ENCODE measurements at places on chromosomes 13 and 19.
A peak's percentile ranks its signal among the peaks of the same experiment; 100 is the strongest.

DNA sequence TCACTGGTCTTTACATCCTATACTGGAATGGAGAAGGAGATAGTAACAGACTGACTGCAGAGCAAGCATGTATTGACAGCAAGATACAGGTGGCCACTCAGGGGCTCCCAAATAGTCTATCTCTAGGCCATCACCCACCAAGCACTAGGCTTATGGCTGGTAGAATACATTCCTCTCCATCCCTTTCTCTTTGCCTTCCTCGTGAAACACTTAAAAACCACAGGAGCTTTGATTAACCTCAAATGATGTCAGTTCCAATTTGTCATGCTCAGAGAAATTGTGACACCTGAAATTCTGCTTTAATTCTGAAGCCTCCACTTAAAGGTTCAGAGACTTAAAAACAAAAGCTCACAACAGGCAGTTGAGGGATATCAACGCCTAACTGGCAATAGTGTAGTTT is 17.2 kb downstream of the ENOX1 start:
- no peak for DNase-seq

GRCh38 chr13:47665043-47665442 is 336.0 kb downstream of the SUCLA2 start:
- DNase-seq: no peak

DNA sequence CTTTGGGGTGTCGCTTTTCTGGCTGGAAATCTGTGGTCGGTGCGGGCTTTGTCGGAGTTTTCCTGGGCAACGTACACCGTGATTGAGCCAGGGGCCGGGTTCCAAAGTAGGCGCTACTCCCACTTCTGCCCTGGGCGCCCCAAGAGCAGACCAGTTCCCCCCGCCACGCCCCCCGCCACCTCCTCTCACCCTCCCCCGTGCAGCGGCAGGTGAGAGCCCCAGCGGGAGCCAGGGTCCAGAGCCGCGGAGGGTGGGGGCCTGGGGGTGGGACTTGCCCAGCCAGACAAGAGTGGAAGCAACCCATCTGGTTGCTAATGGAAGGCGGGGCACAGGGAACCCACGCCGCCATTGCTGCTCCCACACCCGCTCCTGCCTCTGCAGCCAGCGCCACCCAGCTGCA is 2195.9 kb downstream of the PCDH9 start:
- no peak for DNase-seq

- no peak for DNase-seq
Observed at GRCh38 chr19:1211494-1212234, 6.1 kb downstream of the STK11 start.

- DNase-seq: no peak
Observed at GRCh38 chr13:38173403-38173802, 176.2 kb upstream of the UFM1 start.

- peak; percentile 78 for DNase-seq
Observed at GRCh38 chr19:11587302-11587974, 9.8 kb upstream of the ZNF627 start.

- no peak for DNase-seq
Observed at GRCh38 chr13:86581706-86582105, 782.5 kb upstream of the SLITRK6 start.

GRCh38 chr13:21361706-21362105 is 97.4 kb downstream of the ZDHHC20 start:
- no peak for DNase-seq

GRCh38 chr13:42696191-42696590 is 85.2 kb upstream of the FAM216B start:
- DNase-seq: no peak

DNA sequence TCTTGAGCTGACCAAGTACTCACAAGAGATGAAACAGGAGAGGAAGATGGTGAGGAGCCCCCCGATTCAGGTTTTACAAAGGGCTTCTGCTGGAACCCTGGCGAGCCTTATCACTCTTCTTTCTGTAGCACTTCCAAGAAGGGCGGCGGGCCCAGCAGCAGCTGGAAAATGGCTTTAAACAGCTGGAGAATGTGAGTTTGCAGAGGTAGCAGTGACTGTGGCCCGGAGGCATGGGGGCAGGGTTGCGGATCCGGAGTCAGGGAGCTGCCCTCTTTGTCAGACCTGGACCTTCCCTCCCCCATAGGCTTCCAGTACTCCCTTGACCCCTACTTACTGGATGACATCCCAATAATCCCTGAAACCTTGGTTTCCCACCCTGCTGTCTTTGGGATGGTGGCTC is 3.6 kb downstream of the TRIP10 start:
- no peak for DNase-seq

DNA sequence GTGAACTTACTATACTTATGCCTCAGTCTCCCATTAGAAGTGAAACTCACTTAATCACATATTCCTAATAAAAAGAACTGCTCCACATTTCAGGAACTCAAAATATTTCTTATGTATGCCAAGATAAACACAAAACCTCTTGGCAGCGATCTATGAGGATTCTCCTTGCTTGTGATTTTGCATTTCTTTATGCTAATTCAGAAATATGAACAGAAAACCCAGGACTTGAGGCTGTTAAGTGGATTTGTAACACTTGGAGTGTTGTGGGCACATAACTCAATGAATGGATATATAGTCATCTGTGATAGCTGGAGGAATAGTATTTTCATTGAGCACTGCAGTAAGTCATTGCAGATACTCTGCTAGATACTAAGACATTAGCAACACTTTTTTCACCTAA is 5.6 kb upstream of the KATNAL1 start:
- no peak for DNase-seq

DNA sequence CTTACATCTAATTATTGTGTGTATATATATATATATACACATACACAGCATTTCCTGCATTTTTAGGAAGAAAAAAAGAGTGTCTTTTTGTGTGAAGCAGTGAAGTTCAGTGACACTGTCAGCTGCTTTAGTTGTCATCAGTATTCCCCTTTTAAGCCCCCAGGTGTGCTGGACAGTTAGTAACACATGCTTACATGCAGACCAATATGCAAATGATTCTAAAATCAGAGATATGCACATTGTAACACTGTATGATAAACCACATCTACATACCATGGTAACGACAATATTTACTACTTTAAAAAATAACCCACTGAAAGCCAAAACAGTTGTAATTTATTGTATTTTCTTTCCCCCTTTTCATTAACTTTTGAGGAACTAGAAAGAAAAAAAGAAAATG is 16.8 kb downstream of the LHFPL6 start:
- DNase-seq: no peak

DNA sequence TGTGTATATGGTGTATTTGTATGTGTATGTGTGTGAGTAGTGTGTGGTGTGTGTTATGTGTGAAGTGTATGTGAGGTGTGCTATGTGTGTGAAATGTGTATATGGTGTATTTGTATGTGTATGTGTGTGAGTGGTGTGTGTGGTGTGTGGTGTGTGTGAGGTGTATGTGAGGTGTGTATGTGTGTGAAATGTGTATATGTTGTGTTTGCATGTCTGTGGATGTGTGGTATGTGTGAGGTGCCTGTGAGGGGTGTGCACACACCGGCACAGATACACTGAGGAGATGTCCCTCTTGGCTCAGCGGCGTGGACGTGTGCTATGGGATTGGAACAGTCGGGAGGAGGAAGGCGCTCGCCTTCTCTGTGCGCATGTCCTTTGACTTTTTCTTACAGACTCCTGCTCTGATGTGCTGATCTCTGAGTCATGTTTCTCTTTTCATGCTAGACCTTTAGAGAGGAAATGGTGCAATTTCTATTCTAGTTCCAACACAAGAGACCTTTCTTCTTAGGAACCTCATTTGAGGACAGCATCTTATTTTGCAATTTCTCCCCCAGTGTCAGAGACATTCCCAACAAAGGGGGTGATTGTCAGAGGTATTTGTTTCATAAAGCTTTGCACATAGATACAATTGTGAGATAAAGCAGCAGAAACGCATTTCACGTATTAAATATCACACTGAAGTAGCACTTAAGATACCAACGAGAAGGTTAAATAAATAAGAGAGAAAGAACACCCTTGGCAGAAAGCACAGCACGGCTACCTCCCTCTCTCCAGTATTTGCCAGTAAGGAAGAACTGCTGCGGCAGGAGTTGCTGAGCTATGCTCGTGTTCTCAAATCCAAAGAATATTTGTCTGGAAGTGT is 11.3 kb upstream of the TNFRSF19 start:
- no peak for DNase-seq

GRCh38 chr19:49981603-49982593 is 20.9 kb upstream of the SIGLEC11 start:
- DNase-seq: no peak

- no peak for DNase-seq
Observed at GRCh38 chr13:28984825-28985224, 164.7 kb downstream of the MTUS2 start.

DNA sequence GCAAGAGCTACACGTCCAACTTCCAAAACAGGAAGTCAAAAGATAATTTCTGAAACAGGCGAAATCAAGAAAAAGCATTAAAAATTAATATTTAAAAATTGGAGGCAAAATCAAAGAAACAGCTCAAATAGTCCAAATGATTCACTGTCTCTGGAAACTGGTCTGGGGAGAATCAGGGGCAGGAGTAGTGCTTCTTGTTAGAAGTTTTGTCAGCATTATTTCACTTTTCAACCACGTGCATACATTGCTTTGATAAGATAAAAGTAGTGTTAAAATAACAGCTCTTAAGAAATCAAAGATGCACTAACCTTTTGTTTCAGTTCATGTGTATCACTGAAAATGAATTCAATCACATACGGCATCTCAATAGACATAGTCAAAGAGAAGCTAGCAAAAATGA is 53.8 kb downstream of the PARP4 start:
- no peak for DNase-seq

DNA sequence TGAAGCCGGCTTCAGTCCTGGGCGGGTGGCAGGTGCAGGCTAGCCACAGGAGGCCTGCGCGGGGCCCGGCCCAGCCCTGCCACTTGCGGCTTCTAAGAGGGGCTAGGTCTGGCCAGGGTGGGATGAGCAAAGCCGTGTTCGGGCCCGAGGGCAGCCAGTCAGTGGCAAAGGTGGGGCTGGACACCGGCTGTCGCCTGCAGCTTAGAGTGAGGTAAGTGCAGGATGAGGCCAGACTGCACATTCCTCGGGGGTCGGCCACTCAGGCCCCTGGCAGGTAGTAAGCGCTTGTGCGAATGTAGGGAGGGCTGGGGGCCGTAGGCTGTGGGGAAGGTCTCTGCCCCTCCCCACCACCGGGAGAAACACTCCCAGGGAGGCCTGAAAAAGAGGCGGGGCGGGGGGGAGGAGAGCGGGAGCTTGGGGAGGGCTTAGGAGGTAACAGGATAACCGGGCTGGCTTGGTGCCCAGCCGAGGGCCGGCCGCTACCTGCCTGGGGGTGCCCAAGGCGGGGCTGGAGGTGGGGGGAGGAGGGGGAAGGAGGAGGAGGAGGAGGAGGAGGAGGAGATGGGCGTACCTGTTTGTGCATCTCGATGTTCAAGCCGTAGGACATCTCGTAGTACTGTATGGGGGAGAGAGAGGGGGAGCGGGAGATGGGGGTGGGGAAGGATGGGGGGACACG is 6.4 kb downstream of the TLE5 start:
- no peak for DNase-seq

Data from stimulated activated CD4-positive, alpha-beta T cell treated with anti-CD3 and anti-CD28 coated beads, Interleukin-4, amount 100 ng/mL, for 1 hour (primary cell).